ENCODE measurements at places on chromosomes 3 and 15.

GRCh38 chr15:54026891-54027290, 48.6 kb downstream of the UNC13C start:
- no peak for DNase-seq

DNA sequence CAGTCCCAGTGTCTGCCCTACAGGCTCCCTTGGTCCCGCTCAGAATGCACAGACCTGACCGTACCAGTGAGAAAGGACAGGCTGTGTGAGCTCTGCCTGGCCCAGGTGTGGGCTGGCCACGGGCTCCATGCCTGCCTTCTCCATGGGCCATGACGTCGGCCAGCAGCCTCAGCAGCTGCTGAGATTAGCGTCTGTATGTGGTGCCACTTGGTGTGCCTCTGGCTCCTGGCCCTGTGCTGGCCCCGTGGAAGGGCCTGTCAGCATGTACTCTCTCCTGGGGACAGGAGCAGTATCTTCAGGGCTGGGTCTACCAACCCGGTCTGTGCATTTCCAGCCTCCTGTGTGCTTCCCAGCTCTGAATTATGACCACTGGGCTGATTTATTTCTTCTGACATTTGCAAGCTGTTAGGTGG, 25.7 kb downstream of the KLF13 start:
- no peak for DNase-seq

- no peak for DNase-seq
These were observed 150.8 kb downstream of the PDZRN3 start for GRCh38 chr3:73473898-73474416.

- DNase-seq = no peak
These were observed 202.9 kb upstream of the CTNNB1 start for GRCh38 chr3:40996382-40996781.

- DNase-seq = no peak
These were observed 1.5 kb upstream of the FSIP1 start for GRCh38 chr15:39784125-39784524.

GRCh38 chr15:42002333-42002732, 18.5 kb downstream of the PLA2G4E start:
- no peak for DNase-seq

All from CD4-positive, CD25-positive, alpha-beta regulatory T cell (primary cell).